ENCODE measurements at places on chromosomes 16 and 17.

DNA sequence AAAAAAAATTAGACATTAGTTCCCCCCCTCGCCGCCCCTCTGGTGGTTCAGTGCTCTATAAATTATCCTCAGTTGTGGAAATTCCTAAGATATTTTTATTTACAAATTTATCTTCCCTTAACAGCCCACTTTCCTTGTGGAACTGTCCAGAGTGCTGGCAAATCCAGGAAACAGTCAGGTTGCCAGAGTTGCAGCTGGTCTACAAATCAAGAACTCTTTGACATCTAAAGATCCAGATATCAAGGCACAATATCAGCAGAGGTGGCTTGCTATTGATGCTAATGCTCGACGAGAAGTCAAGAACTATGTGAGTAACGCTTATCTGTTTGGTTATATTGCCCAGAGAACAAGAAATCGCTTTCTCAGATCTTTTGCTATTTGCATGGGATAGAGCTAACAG lies 2.9 kb downstream of the KPNB1 start:
- no peak for DNase-seq

DNA sequence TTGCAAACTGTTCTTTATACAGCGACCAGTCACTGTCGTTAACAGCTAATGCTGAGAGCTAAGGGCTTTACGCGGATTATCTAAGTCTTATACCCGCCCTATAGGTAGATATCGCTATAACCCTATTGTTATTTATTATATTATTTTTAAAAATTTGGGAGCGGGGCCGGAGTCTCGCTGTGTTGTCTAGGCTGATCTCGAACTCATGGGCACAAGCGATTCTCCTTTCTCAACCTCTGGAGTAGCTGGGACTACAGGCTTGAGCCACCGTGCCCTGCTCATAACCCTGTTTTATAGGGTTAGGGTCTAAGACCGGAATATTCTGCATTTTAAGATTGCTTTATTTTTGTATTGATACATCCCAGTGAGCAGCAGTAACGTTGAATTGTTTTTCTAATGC lies 24.7 kb downstream of the DEF8 start:
- no peak for DNase-seq

DNA sequence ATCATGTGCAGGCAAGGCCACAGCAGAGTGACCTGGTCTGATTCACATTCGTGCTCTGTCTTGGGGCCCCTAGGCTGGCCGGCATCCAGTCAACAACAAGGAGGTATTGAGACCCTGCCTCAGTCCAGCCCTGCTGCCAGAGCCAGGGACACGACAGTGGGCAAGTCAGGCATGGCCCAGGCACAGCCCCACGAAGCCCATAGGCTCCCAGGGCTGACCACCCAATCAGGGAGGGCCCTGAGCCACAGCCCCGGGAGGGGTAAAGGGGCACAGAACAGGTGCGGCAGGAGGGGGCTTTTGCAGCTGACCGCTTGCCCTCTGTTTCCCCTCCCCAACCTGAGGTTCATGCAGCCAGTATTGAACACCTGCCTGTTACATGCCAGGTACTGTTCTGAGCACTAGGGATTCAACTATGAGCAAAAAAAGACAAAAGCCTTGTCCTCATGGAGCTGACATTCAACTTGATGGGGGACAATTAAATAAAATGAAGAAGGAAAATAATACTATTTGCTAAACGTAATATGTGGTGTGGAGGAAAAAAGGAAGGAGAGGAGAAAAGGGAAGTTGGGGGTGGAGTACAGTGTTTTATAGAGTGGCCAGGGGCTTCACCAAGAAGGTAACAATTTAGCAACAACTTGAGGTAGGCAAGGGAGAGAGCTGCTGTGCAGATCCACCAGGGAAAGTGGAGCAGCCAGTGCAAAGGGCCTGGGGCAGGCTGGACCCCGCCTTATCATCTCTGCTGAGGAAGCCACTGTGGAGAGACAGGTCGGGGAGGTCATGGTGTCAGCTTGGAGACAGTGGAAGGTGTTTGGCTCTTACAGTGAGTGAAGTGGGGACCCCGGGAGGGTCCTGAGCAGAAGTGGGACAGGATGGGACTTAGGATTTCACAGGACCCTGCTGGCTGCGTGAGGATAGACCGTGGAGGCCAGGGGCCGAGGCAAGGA lies 6.1 kb downstream of the DRC3 start:
- DNase-seq: no peak

GRCh38 chr17:2800367-2800766 lies 4.1 kb downstream of the RAP1GAP2 start:
- no peak for DNase-seq

- no peak for DNase-seq
Measured at GRCh38 chr16:55756963-55757362, 75.9 kb downstream of the CES1 start.
